Vagina (tissue), 2 donors: ENCODE measurements at places on chromosomes 1 and 21. TPM values are rescaled to one million over a fixed set of nuclear protein-coding genes. Genes with fewer than 3 reads are reported as not detected.

- H3K4me1 ChIP-seq: peaks cover 22% of the 10 kb centered on the region
- no peaks in the 10 kb centered on the region for H3K36me3 ChIP-seq
- DNase-seq: no peak
- H3K27ac ChIP-seq: no peak overlapping the region
- H3K27me3 ChIP-seq: no peaks in the 10 kb centered on the region
Measured at GRCh38 chr21:36499578-36500471, 19.9 kb upstream of the CLDN14 start.

- no peak overlapping the region for H3K4me3 ChIP-seq
- H3K36me3 ChIP-seq: no peaks in the 10 kb centered on the region
- no peaks in the 10 kb centered on the region for H3K27me3 ChIP-seq
- no peak overlapping the region for H3K27ac ChIP-seq
Measured at GRCh38 chr1:183733715-183734114, 71.2 kb upstream of the RGL1 start.

GRCh38 chr1:244653439-244654107, 647 bp downstream of the DESI2 start:
- no peak for DNase-seq
- H3K27ac ChIP-seq: peak overlapping the region; percentile 92
- peaks cover 42% of the 10 kb centered on the region for H3K4me1 ChIP-seq
- no peaks in the 10 kb centered on the region for H3K27me3 ChIP-seq
- peak overlapping the region; percentile 83 for H3K4me3 ChIP-seq

DNA sequence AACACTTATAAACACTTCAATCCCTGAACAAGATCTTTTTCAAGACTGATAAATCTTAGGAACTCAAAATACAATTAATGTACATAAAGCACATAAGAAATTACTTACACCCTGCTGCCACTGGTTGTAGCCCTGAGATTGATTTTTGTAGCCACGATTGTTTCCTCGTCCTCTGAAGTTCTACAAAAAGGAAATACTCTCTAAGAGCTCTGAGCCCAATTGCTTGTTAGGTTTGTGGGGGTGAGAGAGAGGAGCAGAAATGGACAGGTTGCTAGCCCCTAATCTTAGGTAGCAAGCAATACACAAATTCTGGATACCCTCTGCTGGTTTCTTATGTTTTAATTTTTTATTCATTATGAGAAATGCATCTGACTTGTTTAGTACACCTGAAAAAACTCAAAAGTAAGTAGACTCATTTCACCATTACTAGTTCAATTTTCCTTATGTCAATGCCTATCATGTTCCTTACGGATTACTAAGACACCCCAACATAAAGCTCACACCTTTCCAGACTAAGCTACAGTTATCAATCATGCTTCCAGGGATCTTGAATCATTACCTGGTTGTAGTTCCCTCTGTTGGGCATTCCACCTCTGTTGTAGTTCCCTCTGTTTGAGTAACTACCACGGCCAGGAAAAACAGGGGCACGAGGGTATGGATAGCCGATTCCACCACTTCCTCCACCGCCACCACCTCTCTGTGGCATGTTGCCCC, 9.3 kb downstream of the HNRNPU start:
- H3K36me3 ChIP-seq: no peaks in the 10 kb centered on the region
- no peak for DNase-seq
- peaks cover 60% of the 10 kb centered on the region for H3K4me1 ChIP-seq
- no peak overlapping the region for H3K4me3 ChIP-seq

GRCh38 chr21:35093514-35093913, 44.4 kb upstream of the RUNX1 start:
- no peak overlapping the region for H3K27ac ChIP-seq
- H3K4me3 ChIP-seq: no peak overlapping the region
- peaks cover 8% of the 10 kb centered on the region for H3K4me1 ChIP-seq
- no peak for DNase-seq
- H3K27me3 ChIP-seq: no peaks in the 10 kb centered on the region
- no peaks in the 10 kb centered on the region for H3K36me3 ChIP-seq

- no peak for DNase-seq
- no peaks in the 10 kb centered on the region for H3K27me3 ChIP-seq
- H3K27ac ChIP-seq: no peak overlapping the region
- H3K4me3 ChIP-seq: no peak overlapping the region
Measured at GRCh38 chr1:201761178-201761577, 67.8 kb upstream of the IPO9 start.

DNA sequence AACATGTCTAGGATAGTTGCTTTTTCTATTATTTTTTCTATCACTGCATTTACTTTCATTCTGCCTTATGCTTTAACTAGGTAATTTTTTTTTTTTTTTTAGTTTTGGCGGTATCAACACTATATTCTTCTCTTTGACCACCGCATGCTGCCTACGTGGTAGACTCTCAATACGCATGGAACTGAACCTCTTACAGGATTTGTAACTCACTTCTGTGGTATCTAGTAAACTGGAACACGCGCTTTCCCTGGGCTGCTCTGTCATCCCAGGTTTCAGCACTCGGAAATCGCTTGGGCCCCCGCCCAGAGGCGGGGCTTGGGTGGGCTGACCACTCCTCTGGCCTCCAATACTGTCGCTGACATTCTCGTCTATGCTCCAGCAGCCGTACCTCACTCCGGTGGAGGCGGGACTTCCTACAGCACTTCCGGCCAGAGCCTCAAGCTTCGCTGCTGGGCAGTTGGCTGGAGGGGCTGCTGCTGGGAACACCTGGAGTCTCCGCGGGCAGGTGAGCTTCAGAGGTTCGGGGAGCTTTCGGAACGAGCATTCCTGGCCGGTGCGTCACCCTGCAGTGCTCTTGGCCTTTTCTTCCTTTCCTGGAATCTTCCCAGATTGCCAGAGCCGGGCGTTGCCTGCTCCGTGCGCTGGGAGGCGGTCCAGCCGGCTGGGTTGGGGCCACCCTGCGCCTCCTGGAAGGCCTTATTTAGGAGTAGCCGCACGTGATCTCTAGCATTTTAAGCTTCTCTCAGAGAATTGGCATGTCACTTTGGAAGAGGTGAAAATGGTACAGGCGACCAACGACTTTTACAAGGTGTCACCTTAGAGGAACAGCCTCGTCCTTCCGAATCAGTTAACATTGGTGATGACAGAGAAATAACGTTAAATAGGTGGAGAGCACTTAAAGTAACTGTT, at the start of gene TBCE:
TBCE (plus strand) TSS at position 428 of the 909 bp plus-strand sequence. CDS start 12,623 bp downstream, outside the sequence.
- no peaks in the 10 kb centered on the region for H3K36me3 ChIP-seq
- peak within 1 kb of the TSS; percentile 76 for H3K27ac ChIP-seq
- peak; percentile 96 for DNase-seq
- peaks cover 23% of the 10 kb centered on the region for H3K4me1 ChIP-seq

The LEPR gene
- 16.2 TPM for total RNA-seq

The RNASEL gene
- total RNA-seq: 5.4 TPM

- no peaks in the 10 kb centered on the region for H3K27me3 ChIP-seq
- no peak overlapping the region for H3K4me3 ChIP-seq
- H3K36me3 ChIP-seq: no peaks in the 10 kb centered on the region
- no peaks in the 10 kb centered on the region for H3K4me1 ChIP-seq
- no peak for DNase-seq
- no peak overlapping the region for H3K27ac ChIP-seq
Measured at GRCh38 chr1:67264152-67264551, 43.5 kb upstream of the IL12RB2 start.

DNA sequence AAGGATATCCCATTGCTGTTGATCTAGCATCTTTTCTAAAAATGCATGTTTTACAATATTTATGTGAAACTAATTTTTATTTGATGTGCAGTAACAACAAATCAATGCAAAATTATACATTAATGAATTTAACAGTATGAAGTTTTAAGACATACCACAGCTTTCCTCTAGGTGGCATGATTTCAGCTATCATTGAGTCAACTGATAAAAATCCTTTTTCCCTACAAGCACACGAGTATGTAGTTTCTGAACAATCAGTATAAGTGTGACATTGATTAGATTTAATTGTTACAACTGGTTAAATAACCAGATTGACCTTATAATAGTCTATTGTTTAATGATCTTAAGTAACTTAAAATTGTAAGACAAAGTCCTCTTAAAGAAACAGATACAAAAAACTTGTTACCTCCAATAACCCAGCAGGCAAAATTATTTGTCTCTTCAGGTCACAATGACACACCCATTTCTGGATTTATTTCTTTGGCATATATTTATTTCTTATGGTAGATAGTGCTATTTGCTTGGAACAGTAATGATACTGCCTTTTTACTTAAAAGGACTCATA, 5.8 kb upstream of the TGFB2 start:
- H3K27ac ChIP-seq: no peak overlapping the region
- H3K36me3 ChIP-seq: no peaks in the 10 kb centered on the region
- H3K27me3 ChIP-seq: no peaks in the 10 kb centered on the region
- peaks cover under 1% of the 10 kb centered on the region for H3K4me1 ChIP-seq
- no peak overlapping the region for H3K4me3 ChIP-seq

DNA sequence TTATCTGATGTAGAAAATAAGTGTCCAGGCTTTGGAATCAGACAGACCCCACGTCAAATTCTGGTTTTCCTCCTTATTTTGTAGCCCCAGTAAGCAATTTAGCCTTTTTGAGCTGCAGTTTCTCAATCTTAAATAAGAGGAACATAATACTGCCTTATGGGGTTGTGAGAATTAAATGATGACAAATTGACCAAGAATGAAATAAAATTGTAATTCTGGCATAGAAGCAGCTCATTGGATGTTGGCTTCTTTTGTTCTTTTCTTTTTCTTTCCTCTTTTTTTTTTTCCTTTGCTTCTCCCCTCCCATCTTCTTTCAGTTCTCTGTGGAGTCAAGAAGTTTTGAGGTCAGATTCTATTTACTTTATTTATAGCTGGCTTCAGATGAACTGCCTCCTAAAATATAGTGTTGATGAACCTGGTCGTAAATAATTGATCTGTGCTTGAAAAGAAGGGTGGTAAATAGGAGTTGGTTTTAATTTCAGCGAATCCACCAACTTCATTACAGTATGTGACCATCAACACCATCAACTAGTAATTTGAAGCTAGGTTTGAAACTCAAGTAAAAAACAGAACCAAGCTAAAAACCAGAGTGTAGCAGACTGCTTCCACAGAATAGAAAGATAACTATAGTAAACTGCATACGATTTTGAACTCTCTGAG, 81.1 kb downstream of the CACHD1 start:
- no peaks in the 10 kb centered on the region for H3K36me3 ChIP-seq
- H3K27ac ChIP-seq: no peak overlapping the region
- no peak overlapping the region for H3K4me3 ChIP-seq
- no peak for DNase-seq

- no peak for DNase-seq
- no peak overlapping the region for H3K4me3 ChIP-seq
- no peak overlapping the region for H3K27ac ChIP-seq
- no peaks in the 10 kb centered on the region for H3K27me3 ChIP-seq
- H3K4me1 ChIP-seq: peaks cover 8% of the 10 kb centered on the region
Measured at GRCh38 chr1:108072776-108073175, 107.8 kb upstream of the VAV3 start.

GRCh38 chr1:15883326-15883725, 35.8 kb downstream of the SPEN start:
- no peaks in the 10 kb centered on the region for H3K36me3 ChIP-seq
- H3K4me1 ChIP-seq: peaks cover 52% of the 10 kb centered on the region
- no peak overlapping the region for H3K27ac ChIP-seq
- H3K27me3 ChIP-seq: no peaks in the 10 kb centered on the region

The LHX4 gene
- total RNA-seq: 0.98 TPM

The ZNF593OS gene
- not detected for total RNA-seq

The ILDR2 gene
- 0.25 TPM for total RNA-seq

- H3K27ac ChIP-seq: no peak overlapping the region
- DNase-seq: no peak
- H3K4me3 ChIP-seq: no peak overlapping the region
- no peaks in the 10 kb centered on the region for H3K27me3 ChIP-seq
Measured at GRCh38 chr1:200971955-200972711, 51.4 kb downstream of the KIF21B start.

- no peaks in the 10 kb centered on the region for H3K4me1 ChIP-seq
- no peaks in the 10 kb centered on the region for H3K27me3 ChIP-seq
- no peak for DNase-seq
- H3K27ac ChIP-seq: no peak overlapping the region
- no peak overlapping the region for H3K4me3 ChIP-seq
Measured at GRCh38 chr1:60035921-60036320, 37.6 kb downstream of the C1orf87 start.

The MROH7 gene
- 7.4 TPM for total RNA-seq

The ATP1A4 gene
- not detected for total RNA-seq

DNA sequence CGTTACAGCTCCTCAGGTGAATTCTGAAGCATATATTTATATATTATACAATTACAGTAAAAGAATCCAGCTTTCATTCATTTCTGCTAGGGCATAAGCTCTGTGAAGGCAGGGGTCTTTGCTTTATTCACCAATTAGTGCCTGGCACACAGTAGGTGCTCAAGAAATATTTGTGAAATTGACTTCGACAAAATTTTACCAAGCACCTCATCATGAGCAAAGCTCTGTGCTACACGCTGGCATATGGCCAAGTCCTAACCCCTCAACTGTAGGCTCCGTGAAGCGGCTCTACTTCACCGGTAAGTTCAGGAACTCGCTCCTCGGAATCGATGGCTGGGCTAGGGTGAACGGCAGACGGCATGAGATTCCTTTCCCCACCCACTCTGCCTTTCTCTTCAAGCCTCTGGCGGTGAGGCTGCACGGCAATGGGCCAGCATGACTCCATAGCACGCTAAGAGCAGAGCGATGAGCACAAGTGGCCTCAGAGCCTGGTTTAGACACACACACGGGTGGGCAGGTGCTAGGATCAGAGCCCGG, 8.7 kb downstream of the C1orf174 start:
- H3K4me1 ChIP-seq: no peaks in the 10 kb centered on the region
- peaks cover 48% of the 10 kb centered on the region for H3K36me3 ChIP-seq
- DNase-seq: no peak

The NR1I3 gene
- total RNA-seq: not detected

The ALPL gene
- 6.6 TPM for total RNA-seq

- no peak overlapping the region for H3K27ac ChIP-seq
- peaks cover 41% of the 10 kb centered on the region for H3K4me1 ChIP-seq
- no peaks in the 10 kb centered on the region for H3K36me3 ChIP-seq
- H3K4me3 ChIP-seq: no peak overlapping the region
Measured at GRCh38 chr1:35884934-35885333, 1.9 kb downstream of the AGO1 start.

DNA sequence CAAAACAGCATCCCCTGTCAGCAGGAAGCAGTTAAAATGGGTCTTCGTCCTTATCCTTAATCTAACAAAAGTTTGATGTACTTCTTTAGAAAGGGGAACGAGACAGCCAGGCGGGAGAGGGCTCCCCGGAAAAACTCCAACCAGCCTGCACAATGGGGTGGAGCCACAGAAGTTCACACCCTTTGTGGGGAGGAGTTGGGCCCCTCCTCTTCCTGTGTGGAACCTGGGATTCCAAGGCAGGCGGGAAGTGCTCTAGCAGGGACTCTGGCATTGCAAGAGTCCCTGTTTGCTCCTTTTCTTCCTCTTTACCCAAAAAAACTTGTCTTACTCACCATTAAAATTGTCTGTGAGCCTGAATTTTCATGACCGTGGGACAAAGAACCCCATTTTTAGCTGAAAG, 47.7 kb downstream of the FCRL5 start:
- no peak overlapping the region for H3K27ac ChIP-seq
- no peak overlapping the region for H3K4me3 ChIP-seq
- H3K36me3 ChIP-seq: no peaks in the 10 kb centered on the region
- H3K27me3 ChIP-seq: no peaks in the 10 kb centered on the region

The GUCA2A gene
- not detected for total RNA-seq

The CELA3A gene
- not detected for total RNA-seq
